ENCODE measurements at places on chromosomes 6 and 20.

DNA sequence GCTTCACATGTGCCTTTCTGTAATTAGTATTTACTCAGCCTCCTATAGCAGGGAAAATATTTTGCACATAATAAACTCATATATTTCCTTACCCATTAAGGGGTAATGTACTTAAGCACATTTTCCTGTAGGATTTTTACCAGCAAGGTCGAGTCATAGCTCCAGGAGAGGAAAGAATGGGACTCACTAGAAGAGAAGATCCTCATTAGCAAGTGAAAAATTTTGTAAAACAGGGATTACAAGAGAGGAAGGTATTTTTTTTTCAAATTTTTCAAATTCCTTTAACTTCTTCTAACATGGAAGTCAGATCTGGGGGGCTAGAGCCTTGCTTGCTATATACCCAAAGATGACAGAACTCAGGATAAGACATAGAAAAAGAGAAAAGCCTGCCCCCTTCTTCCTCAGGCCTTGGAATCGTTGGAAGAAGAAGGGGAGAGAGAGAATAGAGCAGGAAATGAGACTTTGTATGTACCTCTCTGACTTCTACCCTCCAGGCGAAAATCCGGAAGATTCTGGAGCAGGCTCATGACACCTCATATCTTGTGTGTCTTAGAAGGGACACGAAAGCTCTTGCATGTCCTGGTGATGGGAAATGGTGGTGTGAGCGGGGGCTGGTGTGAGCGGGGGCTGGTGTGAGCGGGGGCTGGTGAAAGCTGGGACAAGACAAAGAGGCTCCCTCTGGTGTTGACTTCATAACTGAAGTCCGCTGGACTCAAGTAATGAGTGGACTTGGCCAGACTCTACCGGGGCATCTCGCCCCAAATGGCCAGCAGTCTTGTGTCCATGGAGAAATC lies 256.9 kb upstream of the PLCB4 start:
- no peak for DNase-seq

GRCh38 chr20:46621492-46621891 lies 29.8 kb downstream of the SLC13A3 start:
- DNase-seq = no peak

DNA sequence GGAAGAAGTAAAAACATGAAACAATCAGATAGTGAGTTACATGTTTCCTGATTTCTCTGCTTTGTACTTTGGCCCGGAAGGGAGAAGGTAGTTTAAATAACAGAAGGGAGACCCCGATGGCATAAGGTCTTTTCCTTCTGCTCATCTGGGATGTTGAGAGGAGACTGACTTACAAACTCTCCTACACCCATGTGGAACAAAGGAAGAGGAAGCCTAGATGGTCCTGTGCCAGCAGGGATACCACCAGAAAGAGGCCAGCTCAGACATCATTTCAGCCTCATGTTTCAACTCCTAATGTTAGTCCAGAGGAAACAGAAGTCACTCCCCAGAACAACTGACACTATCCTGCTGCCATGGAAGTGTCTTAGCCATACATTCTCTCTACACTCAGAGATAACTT lies 250.7 kb upstream of the NOX3 start:
- DNase-seq = no peak

- no peak for DNase-seq
Measured at GRCh38 chr20:44396369-44397130, 41.1 kb downstream of the HNF4A start.

DNA sequence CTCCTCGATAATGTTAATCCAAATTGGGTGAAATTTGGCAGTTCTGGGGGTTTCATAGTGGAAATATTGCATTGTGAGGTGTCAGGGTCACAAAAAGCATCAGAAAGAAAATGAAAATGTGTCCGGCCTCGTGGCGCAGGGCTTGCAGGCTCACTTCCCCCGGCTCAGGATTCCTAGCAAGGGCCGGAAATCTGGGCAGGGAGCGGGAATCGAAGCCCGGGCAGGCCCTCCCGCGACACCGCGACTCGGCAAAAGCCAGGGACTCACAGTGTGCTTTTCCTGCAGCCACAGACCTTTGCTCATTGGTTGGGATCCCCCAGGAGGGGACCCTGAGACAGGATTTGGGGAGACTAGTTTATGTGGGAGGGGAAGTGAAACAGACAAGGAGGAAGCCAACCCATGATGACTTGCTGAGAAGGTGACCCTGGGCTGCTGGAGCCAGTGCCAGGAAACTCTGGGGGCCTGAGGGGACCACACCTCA lies 847 bp upstream of the CD93 start:
- DNase-seq = no peak

DNA sequence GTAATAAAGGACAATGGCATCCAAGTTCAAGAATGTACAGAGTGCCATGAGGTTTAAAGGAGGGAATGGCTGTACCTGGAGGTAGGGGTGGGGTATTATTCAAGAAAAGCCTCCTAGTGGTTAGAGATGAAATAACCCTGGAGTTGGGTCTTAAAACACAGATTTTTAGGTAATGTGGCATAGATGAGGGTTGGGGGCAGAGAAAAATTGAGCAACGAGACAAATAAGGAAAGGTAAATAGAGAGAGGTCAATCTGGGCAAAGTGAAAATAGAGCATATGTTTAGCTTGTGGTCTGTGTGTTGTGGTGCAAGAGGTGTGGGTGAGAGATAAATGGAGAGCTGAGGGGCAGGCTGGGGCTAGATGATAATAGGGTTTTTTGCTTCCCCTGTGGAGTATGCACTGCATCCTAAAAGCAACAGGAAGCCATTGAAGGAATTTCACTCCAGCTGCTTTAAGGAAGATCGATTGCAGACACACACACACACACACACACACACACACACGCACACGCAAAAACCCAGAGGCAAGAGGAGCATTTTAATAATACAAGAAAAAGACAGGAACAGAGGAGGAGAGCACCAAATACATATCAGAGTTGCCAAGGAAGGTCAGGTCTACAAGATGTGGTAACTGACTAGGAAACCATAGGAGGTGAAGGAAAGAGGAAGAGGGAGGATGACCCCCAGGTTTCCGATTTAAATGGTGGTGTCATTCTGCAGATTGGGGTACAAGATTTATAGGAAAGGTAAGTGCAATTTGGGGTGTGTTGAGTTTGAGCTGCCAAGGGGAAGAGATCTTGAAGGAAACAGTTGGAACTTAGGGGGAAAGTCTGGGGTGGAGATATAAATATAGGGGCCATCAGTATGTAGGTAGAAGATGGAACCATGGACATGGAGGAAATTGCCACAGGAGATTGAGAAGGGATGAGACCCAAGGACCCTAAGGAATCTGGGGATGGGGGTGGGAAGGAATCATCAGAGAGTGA lies 31.3 kb upstream of the ADGRF1 start:
- DNase-seq = no peak

- DNase-seq = no peak
Measured at GRCh38 chr6:110664933-110665332, 150.3 kb downstream of the CDK19 start.

GRCh38 chr6:42710316-42710715 lies 12.1 kb downstream of the PRPH2 start:
- no peak for DNase-seq

DNA sequence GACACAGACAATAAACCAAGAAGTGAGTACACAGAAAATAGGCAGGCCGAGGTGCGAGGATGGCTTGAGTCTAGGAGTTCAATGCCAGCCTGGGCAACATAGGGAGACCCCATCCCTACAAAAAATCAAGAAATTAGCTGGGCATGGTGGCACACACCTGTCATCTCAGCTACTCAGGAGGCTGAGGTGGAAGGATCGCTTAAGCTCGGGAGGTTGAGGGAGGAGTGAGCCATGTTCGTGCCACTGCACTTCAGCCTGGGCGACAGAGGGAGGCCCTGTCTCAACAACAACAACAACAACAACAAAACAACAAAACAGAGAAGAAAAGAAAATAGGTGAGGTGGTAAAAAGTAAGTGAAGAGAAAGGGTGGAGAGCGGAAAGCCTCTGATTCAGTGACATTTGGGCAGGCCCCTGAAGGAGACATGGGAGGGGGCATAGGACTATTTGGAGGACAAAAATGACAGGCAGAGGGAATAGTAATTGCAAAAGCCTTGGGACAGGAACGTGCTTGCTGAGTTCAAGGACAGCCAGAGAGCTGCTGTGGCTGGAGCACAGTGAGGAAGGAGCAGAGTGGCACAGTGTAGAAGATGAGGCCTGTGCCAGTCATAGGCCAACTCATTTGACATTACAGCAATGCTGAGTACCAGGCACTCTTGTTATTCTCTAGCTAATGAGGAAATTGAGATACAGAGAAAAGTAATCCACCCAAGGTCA lies 160.6 kb downstream of the VEGFA start:
- DNase-seq = no peak

- DNase-seq = no peak
Measured at GRCh38 chr6:153062516-153062915, 60.0 kb upstream of the MTRF1L start.

DNA sequence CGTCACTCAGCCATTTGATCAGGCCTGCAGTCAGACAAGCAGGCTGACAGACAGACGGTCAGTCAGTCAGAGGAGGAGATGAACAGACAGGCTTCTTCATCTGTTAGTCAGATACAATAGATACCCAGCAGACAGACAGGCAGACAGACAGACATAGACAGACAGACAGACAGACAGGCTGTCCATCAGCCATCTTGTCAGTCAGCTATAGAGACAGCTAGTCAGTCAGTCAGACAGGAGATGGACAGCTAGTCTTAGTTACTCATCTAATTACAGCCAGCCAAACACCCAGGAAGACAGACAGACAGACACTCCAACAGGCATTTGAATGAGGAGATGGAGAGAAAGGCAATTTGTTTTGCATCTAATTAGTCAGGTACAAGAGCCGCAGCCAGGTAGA lies 36.4 kb downstream of the KCNB1 start:
- no peak for DNase-seq

DNA sequence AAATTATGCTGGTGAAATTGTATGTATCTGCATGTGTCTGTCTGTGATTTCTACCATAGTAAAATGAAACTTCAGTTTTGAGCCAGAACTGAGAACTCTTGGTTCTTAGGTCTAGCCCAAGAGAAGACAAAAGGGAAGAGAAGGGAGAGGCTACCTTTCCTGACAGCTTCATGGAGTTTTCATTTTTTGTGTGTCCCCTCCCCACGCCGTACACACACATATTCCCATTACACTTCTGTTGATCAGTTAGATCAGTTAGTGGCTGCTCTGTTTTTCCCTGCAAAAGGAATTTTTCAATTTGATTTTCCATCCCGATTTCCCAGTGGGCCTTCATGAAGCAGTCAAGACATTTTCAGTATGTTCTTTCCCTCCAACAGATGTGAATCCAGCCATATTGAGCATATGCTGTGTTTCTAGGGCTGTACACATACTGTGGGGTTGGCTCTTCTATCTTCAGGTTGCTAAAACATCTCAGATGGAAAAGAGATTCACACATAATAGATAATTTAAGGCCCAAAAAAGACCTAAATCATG lies 52.5 kb downstream of the HIVEP1 start:
- no peak for DNase-seq

GRCh38 chr6:169190144-169190584 lies 63.5 kb downstream of the THBS2 start:
- no peak for DNase-seq

DNA sequence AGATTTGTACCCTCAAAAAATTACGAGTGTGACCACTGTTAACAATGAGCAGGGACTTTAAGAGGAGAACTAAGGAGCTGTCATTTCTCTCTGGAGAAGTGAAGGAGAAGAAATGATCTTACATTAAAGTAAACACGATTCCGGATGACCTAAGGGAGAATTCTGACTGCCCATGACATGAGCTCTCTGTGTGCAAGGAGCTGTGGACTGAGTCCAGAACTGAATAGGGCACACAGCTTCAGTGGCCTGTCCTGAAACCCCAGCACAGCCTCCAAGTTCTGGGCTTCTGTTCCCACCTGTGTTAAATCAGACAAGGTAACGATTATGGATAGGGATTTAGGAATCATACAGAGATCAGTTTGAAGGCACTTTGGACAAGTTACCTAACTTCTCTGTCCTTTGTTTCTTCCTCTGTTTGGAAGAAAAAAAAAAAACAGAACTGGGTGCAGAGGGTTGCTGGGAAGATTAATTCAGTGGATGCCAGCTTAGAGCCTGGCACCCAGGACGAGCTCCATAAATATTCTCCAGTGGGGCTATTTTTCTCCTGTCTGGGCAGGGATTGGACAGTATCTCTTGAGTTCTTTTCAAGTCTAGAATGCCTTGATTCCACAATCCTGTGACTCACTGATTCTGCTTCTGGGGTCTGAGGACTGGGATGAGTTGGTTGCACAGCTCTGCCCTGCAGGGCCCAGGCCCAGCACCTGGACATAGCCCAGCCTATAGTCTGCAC lies 65.7 kb downstream of the MRPL14 start:
- DNase-seq = no peak

DNA sequence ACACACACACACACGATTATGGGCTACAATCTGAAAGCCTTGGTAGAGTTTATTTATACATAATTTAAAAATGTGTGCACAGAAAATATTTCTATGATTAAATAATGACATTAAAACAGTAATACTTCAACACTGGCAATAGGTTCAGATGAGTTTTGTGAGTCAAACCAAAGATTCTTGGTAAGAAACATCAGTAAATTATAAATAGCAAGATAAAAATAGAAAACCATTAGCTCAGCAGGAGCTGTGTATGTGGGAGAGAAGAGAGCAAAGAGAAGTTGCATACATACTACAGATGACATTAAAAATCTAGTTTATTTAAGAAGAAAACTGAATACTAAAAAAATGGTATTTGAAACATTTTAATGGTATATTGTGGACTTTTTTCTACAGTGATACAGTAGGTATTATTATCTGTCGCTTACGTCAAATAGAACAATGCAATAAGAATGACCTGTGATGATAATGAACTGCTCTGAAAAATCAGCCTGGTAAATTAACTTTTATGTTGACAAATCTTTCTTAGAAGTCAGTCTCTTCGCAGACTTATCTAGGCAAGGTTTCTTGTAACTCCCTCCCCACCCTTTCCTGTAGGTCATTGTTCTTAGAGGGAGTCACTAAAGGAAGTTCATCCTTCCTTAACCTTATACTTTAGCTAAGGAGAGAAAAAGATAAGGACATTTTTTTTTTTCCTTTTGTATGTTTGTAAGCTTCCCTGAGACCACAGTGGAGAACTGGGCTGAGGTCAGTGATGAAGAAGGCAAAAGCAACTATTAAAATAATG lies 149.3 kb downstream of the GJA1 start:
- DNase-seq = no peak

DNA sequence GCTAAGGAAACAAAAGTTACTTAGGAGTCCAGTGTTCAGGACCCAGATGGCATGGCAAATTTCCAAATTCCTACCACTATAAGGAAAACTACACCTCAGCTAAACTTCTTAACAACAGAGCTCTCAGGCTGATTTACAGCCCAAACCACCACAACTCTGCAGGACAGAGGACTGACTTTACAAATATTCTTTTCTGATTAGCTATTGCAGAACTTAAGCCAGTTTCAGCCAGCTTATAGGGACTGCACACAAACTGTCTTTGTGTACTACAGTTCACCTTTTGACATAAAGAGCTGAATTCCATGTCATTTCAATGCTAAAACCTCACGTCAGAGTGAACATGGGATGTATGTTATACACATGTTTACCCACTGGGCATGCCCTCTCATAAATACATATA lies 305.4 kb downstream of the KHDRBS2 start:
- DNase-seq = no peak

Data from cortex of kidney (tissue), 1 donor.